ENCODE measurements at places on chromosomes 11 and 22. TPM values are rescaled to one million over a fixed set of nuclear protein-coding genes. Genes with fewer than 3 reads are reported as not detected.
A peak's percentile ranks its signal among the peaks of the same experiment; 100 is the strongest.

DNA sequence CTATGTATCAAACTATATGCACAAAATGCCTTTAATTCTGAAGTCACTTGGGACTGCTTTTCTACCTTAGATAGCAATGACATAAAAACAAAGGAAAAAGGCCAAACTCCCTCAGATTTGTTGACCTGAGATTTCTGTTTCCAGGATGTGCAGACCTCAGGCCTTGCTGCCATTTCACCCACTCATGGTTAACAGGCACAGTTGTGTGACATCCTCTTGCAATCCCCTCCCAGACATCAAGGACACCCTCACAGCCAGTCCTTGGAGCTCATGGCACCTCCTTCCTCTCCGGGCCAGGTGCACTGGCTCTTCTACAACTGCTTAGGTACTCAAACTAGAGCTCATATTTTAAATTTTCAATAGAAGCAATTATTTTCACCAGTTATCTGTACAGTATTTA is 37.3 kb downstream of the SERPIND1 start:
- H3K4me3 ChIP-seq = no peak overlapping the region
- H3K27me3 ChIP-seq = no peaks in the 10 kb centered on the region
- 0 out of 2 replicates have a peak, but pooled peaks cover 2% of the 10 kb centered on the region for H3K36me3 ChIP-seq
- H3K27ac ChIP-seq = no peak overlapping the region

The MUC2 gene
- total RNA-seq = 0.11 TPM

DNA sequence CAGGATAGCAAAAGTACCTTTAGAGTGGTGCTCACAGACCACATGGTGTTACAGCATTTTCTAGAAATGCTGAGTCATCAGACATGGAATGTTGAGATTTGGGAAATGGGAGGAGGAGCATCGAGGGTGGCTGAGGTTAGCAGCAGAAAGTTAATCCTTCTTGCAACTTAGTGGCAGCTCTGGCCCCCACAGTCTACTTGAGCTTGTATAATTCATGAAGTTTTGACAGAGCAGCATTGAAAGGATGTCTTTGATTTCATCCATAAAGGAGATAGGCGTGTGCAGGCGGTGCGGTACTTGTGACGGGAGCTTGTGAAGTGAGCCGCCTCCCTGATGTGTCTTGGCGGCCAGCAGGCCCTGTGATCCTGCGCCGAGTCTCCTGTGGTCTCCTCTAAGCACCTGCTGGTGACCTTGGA is 330.5 kb downstream of the TBC1D22A start:
- H3K4me1 ChIP-seq = no peaks in the 10 kb centered on the region
- H3K36me3 ChIP-seq = no peaks in the 10 kb centered on the region
- H3K27me3 ChIP-seq = no peaks in the 10 kb centered on the region

- no peak overlapping the region for H3K27ac ChIP-seq
- no peaks in the 10 kb centered on the region for H3K27me3 ChIP-seq
- no peaks in the 10 kb centered on the region for H3K36me3 ChIP-seq
- no peak overlapping the region for H3K4me3 ChIP-seq
- DNase-seq = no peak
These were observed 473.8 kb upstream of the API5 start for GRCh38 chr11:42837994-42838393.

GRCh38 chr11:64777449-64778222 is 706 bp downstream of the SF1 start:
- no peaks in the 10 kb centered on the region for H3K27me3 ChIP-seq
- H3K4me1 ChIP-seq = peaks cover 35% of the 10 kb centered on the region
- H3K36me3 ChIP-seq = peaks cover 7% of the 10 kb centered on the region
- DNase-seq = no peak
- H3K27ac ChIP-seq = peak overlapping the region; percentile 86
